Myocyte (in vitro differentiated cells): ENCODE measurements at places on chromosomes 3 and 15. TPM values are rescaled to one million over a fixed set of nuclear protein-coding genes. Genes with fewer than 3 reads are reported as not detected.

DNA sequence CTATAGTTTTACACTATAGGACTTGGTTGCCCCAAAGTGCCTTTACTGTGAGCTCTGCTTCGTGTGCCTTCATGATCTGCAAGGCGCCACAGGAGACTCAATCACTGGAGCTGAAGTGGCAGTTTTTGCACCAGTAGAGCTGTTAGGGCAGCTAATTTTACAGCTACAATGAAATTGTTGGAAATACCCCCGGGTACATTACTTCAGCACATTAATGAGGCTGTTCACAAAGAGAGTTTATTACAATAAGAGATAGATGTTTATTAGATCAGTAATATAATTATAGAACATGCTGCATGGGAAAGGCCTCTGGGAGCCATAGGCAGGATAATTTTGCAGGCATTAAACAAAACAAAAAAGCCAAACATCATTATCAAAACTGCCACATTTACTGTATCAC, 231.1 kb downstream of the CTNNB1 start:
- DNase-seq, result no peak

The C3orf80 gene
- total RNA-seq, result 0.21 and 0.83 TPM in 2 replicates

DNA sequence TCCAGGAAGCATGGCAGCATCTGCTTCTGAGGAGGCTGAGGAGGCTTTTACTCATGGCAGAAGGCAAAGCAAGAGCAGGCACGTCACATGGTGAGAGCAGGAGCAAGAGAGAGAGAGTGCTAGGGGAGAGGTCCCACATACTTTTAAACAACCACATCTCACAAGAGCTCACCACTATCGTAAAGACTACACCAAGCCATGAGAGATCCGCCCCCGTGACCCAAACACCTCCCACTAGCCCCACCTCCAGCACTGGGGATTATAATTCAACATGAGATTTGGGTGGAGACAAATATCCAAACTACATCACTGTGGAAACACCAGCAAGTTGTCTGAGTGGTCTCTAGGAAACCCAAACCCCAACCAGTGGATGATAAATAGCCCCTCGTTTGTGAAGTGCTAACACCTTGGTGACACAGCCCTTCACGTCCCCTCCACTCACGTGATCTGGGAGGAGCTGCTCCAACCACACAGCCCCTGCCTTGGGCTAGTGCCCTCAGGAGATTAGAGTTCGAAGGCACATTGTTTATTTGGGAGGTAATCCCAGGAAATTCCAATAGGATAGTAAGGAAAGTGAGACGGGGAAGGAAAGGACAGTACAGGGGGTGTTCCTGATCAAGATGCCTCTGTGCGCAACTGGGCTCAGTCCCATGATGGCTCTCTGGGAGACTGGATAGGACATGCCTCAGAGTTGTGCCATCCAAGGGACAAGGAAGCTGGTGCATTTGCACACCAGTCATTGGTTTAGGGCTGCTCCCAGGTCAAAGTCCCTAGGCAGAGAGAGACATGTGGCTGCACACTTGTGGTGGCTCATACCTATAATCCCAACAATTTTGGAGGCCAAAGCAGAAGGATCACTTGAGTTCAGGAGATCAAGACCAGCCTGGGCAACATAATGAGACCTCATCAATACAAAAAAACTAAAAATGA, 80.6 kb upstream of the CTNNB1 start:
- no peak for DNase-seq

GRCh38 chr3:54836871-54837270, 91.0 kb downstream of the LRTM1 start:
- DNase-seq, result no peak

The ZNF619 gene
- 2.6 and 4.6 TPM in 2 replicates for total RNA-seq
